ENCODE measurements at places on chromosomes 7 and 10. TPM values are rescaled to one million over a fixed set of nuclear protein-coding genes. Genes with fewer than 3 reads are reported as not detected.

Gene KDM7A
- 3.4 TPM for total RNA-seq

Gene INPP5A
- total RNA-seq = 27.4 TPM

Gene DLX6
- total RNA-seq = not detected

Gene PRSS1
- 0.24 TPM for total RNA-seq

Gene CALML5
- total RNA-seq = not detected

Gene SEMA3E
- 0.88 TPM for total RNA-seq

Gene BBIP1
- 38.2 TPM for total RNA-seq

Data from epithelial cell of alveolus of lung (primary cell).